Activated T-helper 2 cell treated with anti-CD3 and anti-CD28 coated beads, Interferon-gamma antibody, Interleukin-2, Interleukin-4, amounts not matched to agents 10 μg/mL and 5 μg/mL and 100 μg/mL, durations not matched to agents 14 hours and 24 hours and 36 hours (primary cell): ENCODE measurements at places on chromosomes 5 and 9.

GRCh38 chr5:108367679-108368334 lies 14.1 kb downstream of the FBXL17 start:
- DNase-seq: no peak

DNA sequence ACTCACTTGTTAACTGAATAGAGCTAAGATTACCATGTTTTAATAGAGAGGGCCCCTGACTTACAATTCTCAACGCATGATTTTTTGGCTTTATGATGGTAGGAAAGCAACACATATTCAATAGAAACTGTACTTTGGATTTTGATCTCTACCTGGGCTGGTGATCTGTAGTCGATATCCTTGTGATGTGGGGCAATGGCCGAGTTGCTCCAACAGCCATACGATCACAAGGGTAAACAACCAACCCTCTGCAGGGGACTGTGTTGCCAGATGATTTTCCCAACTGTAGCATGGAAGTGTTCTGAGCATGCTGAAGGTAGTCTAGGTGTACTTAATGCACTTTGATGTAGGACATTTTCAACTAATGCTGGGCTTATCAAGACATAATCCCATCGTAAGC lies 36.5 kb downstream of the NSUN2 start:
- no peak for DNase-seq

GRCh38 chr5:147882586-147883313 lies 4.2 kb downstream of the SCGB3A2 start:
- DNase-seq: no peak

GRCh38 chr5:149135536-149136201 lies 5.6 kb upstream of the ABLIM3 start:
- DNase-seq: no peak

GRCh38 chr5:74422671-74423070 lies 217.9 kb downstream of the ENC1 start:
- DNase-seq: no peak
